ENCODE measurements at places on chromosomes 16 and 17. TPM values are rescaled to one million over a fixed set of nuclear protein-coding genes. Genes with fewer than 3 reads are reported as not detected.

The MILR1 gene
- total RNA-seq = not detected

The TBC1D26 gene
- total RNA-seq = 0.84 TPM

The NXPH3 gene
- total RNA-seq = 0.97 TPM

The IGF2BP1 gene
- total RNA-seq = 39.3 TPM

GRCh38 chr17:59465949-59466307 is 99.5 kb upstream of the DHX40 start:
- no peak for ATAC-seq

- no peak for ATAC-seq
Observed at GRCh38 chr17:50638966-50639713, 4.5 kb downstream of the ABCC3 start.

- no peak for ATAC-seq
Observed at GRCh38 chr17:59804901-59805465, 87.8 kb downstream of the TUBD1 start.

DNA sequence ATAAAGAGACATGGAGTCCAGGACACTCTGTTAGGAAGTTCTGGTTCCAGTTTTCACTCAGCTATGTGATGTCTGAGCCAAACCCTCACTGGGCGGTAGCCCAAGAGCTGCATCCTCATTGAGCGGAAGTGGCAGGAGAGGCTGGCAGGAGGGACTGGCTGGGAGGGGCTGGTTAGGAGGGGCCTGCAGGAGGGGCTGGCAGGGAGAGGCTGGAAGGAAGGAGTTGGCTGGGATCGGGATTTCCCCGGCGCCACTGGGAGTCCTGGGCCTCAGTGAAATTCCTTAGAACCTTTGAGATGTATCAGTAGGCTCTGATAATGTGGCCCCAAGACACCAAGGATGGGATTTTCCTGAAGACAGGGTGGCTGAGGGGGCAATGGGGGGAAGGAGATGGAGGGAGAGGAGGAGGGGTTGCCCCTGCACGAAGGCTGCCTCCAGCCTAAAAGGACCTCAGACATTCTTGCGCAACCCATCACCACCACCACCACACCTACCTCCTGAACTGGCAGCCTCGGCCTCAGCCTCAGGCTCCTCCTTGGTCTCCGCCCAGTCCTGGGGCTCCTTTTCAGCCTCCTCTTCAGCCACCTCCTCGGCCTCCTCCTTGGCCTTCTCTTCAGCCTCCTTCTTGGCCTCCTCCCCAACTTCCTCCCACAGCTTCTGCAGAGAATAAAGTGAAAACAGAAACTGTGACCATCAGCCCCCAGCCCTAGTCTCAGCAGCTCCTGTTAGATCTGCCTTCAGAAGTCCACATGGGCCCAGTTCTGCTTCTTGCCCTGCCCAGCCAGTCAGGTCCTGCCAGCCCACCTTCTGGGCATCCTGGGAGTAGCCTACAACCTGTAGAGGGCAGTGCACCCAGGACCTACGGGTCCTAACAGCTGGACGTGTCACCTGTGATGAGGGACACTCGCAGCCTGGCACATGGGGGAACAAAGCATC is 31.7 kb downstream of the CNGB1 start:
- ATAC-seq = no peak

GRCh38 chr17:28182559-28182958 is 136.4 kb upstream of the TMEM97 start:
- peak; percentile 19 for ATAC-seq

- no peak for ATAC-seq
Observed at GRCh38 chr17:52148969-52149351, 9.6 kb downstream of the CA10 start.

DNA sequence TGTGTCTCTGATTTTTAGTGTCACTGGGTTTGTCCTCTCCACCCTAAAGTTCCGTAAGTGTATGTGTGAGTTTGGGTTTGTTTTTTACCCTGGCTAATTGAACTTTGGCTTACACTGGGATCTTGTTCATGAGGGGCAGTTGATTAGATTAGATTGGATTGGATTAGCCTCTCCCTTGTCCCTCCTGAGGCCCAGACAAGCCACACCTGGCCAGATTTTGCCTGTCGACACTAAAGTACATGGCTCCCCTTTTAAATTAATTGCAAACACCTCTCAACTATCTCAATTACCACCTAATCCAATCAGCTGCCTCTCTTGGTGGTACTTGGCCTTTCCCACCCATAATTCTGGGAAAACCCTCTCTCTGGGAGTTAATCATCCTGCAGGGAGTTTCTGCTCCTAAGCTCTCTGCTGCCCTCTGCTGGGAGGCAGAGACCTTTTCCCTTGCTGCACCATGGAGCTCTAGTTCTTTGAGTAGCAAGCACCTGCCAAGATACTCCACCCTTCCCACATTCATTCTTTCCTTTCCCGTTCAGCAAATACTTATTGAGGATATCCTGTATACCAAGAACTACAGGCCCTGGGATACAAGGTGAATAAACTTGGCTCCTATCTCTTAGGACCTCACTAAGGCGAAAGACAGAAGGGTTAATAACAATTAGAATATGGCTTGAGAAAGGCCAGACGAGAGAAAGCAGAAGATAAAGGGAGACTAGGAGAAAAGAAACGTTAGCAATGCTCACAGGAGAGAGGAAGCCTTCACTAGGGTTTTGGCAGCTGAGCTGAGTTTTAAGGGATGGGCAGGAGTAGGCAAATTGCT is 60.0 kb upstream of the MPHOSPH6 start:
- ATAC-seq = no peak

DNA sequence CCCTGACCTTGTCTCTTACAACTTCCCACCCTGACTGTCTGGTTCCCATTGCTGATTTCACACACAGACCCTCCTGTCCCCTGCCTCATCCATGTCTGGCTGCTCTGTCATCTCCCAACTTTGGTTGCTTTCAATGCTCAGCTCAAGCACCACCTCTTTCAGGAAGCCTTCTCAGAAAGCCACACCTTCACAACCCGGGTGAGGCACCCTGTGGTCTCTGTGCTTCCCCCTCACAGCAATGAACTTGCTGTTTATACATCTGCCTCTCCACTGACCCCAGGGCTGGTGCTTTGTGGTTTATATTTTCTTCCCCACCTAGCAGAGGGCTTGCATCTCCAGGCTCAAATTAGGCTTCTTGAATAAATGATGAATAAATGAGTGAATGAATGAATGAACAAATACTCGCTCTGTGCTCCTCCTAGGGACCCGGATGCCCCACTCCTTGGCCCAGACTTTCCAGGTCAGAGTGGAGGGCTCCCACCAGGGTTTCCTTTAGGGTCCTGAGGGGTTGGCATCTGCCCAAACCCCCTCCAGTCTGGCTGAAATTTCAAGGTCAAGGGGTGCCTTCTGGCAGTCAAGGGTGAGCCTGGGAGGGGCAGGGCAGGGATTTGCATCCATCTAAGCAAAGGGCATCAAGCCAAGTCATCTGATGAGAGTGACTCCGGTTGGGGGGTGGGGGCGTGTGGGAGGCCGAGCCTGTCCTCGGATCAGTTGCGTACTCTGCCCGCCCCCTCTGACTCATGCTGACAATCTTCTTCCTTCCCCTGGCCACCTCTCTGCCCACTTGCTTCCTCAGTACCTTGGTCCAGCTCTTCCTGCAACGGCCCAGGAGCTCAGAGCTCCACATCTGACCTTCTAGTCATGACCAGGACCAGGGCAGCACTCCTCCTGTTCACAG is at the start of gene ITGAX:
ITGAX (plus strand) TSS at position 783 of the 898 bp plus-strand sequence; CDS start at position 862, 79 bp downstream.
- ATAC-seq = peak; percentile 27

DNA sequence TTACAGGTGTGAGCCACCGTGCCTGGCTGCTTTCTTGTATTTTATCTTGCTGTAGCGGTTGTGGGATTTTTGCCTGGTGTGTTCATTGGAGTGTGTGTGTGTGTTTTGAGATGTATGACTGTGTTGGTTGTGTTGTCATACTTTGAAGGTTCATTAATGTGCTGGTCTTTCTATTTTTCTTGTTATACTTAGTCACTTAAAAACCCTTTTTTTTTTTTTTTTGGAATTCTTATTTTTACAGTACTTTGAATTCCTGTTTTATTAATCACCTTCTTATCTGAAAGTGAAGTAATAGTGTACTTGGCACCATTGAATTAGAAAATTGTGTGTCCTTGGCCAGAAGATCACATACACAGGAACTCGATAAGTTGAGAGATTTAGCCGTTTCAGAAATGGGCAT is 30.2 kb downstream of the TENT4B start:
- ATAC-seq = no peak

- no peak for ATAC-seq
Observed at GRCh38 chr17:69066482-69066881, 5.8 kb upstream of the ABCA9 start.
